ENCODE measurements at places on chromosomes 7 and 10. TPM values are rescaled to one million over a fixed set of nuclear protein-coding genes. Genes with fewer than 3 reads are reported as not detected.

The PNLIPRP2 gene
- polyA plus RNA-seq = not detected

- DNase-seq = no peak
Measured at GRCh38 chr10:17652585-17652984, 8.6 kb downstream of the STAM start.

DNA sequence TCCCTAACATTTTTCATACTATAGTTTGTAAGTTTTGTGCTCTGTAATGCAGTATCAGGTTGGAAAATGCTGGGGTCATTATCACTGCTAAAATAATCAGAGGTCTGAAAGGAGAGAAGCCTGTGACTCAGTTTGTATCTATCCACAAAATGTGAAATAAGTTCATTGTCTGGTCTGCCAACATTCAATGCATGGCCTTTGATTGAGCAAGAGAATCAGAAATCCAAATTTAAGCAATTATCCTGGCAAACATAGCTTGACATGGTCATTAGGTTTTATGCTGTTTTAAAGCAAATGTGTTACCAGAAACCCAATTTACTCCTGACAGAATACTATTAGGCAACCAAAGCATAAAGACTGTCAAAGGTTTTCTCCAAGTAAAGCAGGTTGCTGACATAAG, 709.7 kb upstream of the SEMA3D start:
- DNase-seq = no peak

The FUOM gene
- polyA plus RNA-seq = 39.0 TPM

The UNCX gene
- not detected for polyA plus RNA-seq

GRCh38 chr7:142603870-142604448, 145.3 kb upstream of the PRSS1 start:
- peak; percentile 71 for DNase-seq

The DOCK1 gene
- 15.6 TPM for polyA plus RNA-seq

GRCh38 chr7:121401896-121402295, 5.8 kb upstream of the FAM3C start:
- no peak for DNase-seq

GRCh38 chr7:112108981-112109380, 97.2 kb downstream of the DOCK4 start:
- no peak for DNase-seq

GRCh38 chr7:85172530-85172941, 14.3 kb downstream of the SEMA3D start:
- peak; percentile 72 for DNase-seq

The CAV1 gene
- polyA plus RNA-seq = 3,339 TPM

The MBLAC1 gene
- 2.1 TPM for polyA plus RNA-seq

GRCh38 chr10:103983367-103983911, 16.5 kb downstream of the SLK start:
- peak; percentile 57 for DNase-seq

DNA sequence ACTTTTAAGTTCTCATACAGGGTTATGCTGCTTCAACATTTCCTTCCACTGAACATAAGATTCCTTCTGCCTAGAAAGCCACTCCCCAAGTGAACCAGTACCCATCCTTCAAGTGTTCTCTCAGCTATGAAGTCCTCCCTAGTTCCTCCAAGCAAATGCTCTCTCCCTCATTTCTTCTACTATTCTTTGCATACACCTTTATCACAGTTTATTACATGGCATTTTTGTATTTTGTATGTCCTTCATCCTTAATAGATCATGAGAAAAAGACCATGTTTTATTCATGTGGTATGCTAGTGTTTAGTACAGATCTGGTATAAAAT, 1.9 kb downstream of the SYPL1 start:
- peak; percentile 15 for DNase-seq

GRCh38 chr10:114073395-114074186, 29.9 kb downstream of the ADRB1 start:
- DNase-seq = no peak

DNA sequence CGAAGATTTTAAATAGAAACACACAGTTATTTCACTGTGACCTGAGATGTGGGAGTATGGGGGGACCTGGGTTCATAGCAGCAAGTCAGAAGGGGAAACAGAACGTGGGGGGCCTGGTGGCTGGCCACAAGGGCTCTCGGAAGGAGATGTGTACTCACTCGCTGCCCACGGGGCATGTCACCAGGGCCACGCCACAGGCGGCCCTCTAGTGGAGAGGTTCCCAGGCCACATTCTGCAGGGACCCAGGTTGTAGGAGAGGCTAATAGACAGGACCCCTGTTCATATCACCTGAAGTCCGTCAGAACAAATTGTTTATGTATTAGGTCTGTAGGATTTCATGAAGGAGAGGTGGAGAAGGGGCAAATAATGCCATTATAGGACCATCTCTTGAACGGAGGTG, 25.1 kb upstream of the SVOPL start:
- DNase-seq = no peak

DNA sequence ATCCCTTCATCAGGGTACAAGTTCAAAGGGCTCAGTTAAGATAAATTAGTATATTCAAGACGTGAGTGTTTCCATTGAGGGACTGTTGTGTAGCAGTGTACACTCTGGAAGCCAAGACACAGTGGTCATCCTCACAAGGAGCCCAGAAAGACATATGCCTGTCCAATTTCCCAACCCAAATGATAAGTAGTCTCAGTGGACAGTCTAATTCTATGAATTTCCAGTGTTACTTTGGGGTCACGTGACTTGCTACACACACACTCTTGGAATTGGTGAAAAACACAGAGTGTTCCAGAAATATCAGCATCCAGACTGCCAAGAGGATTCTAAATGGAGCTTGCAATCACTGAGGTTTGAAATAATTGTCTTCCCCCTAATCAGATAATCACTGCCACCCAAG, 365.1 kb downstream of the WDR11 start:
- DNase-seq = no peak

- DNase-seq = no peak
Measured at GRCh38 chr10:113076949-113077348, 126.9 kb downstream of the TCF7L2 start.

The PPP1R9A gene
- polyA plus RNA-seq = 0.50 TPM

The CPA4 gene
- polyA plus RNA-seq = 0.22 TPM

The RAMP3 gene
- not detected for polyA plus RNA-seq

DNA sequence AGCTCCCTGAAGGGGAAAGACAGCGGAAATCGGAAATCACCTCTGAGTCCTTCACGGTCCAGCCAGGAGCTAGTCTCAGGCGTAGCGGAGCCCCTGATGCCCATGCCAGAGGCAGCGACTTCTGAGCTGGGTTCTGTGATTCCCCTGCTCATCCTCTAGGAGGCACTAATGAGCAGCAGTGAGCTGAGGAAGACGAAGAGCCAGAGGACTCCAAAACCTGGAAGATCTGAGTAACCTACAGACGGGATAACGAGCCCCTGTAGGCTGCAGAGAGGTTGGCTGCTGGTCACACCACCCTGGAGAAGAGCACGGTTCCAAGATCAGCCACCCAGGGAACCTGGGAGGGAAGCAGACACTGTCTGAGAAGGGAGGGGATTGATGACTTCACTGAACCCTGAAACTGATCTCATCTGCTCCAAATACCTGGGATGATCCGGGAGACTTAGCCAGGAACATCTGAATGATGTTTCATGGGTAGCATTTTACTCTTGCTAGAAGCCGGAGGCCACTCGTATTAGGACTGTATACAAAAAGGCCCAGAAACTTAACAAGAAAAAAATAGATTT, 304.1 kb downstream of the PAXIP1 start:
- no peak for DNase-seq

- DNase-seq = peak; percentile 89
Measured at GRCh38 chr7:131540491-131541162, 15.8 kb downstream of the PODXL start.

- DNase-seq = no peak
Measured at GRCh38 chr7:70712942-70713341, 419.0 kb upstream of the GALNT17 start.

DNA sequence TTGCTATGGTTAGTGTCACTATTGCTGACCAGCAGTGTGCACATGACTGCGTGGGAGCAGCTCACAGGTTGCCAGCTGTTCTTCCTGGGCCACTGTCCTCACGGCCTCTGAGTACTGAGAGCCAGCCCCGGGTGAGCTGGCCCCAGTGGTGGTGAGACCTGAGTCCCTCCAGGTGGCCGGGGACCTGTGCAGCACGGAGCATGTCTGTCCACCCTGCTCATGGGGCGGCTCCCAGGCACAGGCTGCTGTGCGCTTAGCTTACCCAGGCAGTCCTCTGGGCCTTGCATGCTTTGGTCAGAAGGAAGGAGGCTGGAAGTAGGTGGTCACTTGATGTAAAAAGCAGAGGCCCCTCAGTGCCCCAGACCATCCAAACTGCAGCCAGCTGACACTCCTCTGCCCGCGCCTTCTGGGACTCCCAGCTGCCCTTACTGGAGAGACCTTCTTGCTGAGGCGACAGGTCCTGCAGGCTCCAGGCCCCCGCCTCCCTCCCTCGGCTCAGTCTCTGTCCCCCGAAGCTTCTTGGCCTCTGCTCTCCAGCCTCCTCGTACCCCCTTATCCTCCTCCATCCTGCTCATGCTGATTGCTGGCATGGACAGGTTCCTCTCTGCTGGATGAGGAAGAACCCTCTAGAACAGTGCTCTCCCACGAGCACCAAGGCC, 30.9 kb upstream of the DPYSL4 start:
- no peak for DNase-seq

GRCh38 chr7:44709011-44709915, 39.4 kb upstream of the ZMIZ2 start:
- no peak for DNase-seq

GRCh38 chr10:132984801-132985545, 42.6 kb upstream of the CFAP46 start:
- DNase-seq = no peak

The GBF1 gene
- 20.3 TPM for polyA plus RNA-seq

DNA sequence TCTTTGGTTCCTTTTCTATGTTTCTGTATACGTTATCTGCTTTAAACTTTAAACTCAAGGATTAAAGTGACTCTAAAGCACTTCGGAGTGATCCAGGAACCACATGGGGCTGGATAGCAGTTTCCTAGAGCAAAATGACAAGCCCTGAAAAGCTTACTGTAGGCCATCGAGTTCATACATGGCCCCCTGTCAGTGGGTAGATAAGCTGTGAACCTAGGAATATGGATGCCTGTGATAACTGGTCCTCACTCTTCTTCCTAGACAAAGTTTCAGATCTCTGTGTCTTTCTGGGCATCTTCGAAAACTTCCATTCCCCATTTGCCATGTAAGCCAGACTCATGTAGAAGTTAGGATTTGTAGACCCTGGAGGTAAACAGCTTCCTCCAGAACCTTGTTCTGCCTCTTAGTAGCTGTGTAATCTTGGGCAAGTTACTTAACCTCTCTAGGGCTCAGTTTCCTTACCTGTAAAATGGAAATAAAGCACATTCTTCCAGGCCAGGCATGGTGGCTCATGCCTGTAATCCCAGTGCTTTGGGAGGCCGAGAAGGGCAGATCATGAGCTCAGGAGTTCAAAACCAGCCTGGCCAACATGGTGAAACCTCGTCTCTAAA, 49.3 kb upstream of the KMT2E start:
- peak; percentile 66 for DNase-seq

DNA sequence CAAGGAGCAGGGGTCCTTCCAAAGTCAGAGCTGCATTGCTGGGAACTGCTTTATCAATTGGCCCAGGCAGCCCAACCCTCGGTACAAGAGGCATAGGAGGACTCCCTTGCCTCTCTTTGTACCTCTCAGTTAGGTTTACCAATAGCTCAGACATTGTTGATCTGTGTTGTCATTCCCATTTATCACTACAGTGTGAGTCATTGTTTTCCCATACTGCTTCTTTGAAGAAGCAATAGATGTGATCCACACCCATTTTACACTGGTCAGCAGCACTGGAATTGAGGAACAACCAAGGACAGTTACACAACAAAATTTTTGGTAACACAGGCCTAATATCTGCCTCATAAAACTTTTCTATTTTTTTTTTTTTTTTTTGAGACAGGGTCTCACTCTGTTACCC, 307.2 kb downstream of the SNX13 start:
- DNase-seq = no peak

- DNase-seq = peak; percentile 94
Measured at GRCh38 chr7:27151931-27152815, at the start of gene HOXA3. HOXA3 (minus strand) TSS chr7:27152583; CDS start chr7:27110640, 41,943 bp downstream.

The SYT15 gene
- 0.65 TPM for polyA plus RNA-seq

The CALML5 gene
- not detected for polyA plus RNA-seq

The POM121C gene
- polyA plus RNA-seq = 10.3 TPM
